ENCODE measurements at places on chromosomes 16 and 17. TPM values are rescaled to one million over a fixed set of nuclear protein-coding genes. Genes with fewer than 3 reads are reported as not detected.
A peak's percentile ranks its signal among the peaks of the same experiment; 100 is the strongest.

INCA1 gene
- 2.1 TPM for total RNA-seq

DNA sequence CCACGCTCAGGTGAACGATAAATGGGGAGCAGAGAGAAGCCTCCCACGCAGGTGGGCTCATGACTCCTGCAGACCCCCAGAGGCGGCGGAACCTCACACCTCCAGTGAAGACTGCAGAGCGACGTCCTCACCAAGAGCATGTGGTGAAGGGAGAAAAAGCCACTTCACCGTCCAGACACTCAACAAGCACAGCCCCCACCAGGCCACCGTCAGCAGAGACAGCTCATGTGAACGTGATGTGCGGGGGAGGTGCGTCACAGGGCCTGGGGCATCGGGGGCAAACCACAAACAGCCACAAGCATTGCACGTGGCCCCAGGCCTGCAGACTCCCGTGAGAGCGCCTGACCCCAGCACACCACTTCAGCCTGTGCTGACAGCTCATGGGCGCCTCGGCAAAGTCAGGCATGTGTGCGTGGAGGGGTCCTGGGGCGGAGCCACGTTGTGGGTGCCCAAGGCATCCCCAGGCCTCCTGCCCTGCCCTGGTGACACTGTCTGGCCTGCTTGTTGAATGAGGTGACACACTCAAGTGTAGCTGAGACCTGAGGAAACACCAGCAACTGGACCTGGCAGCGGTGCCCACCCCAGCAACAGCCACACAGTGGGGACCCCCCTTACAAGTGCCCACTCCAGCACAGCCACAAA is 19.0 kb downstream of the LMF1 start:
- H3K36me3 ChIP-seq = no peaks in the 10 kb centered on the region
- no peak for DNase-seq
- no peaks in the 10 kb centered on the region for H3K4me1 ChIP-seq

ZFP3 gene
- total RNA-seq = 1.6 TPM

GPR142 gene
- total RNA-seq = not detected

- no peaks in the 10 kb centered on the region for H3K36me3 ChIP-seq
- H3K4me3 ChIP-seq = no peak overlapping the region
- no peak for DNase-seq
- no peak overlapping the region for H3K27ac ChIP-seq
- H3K27me3 ChIP-seq = no peaks in the 10 kb centered on the region
Observed at GRCh38 chr16:78843978-78844377, 744.5 kb downstream of the WWOX start.

- H3K27ac ChIP-seq = no peak overlapping the region
- peaks cover 24% of the 10 kb centered on the region for H3K36me3 ChIP-seq
- no peaks in the 10 kb centered on the region for H3K4me1 ChIP-seq
- peak; percentile 39 for DNase-seq
- no peaks in the 10 kb centered on the region for H3K27me3 ChIP-seq
Observed at GRCh38 chr17:38815576-38816193, 9.4 kb downstream of the CWC25 start.

GRCh38 chr16:51326131-51326856 is 175.2 kb upstream of the SALL1 start:
- no peaks in the 10 kb centered on the region for H3K27me3 ChIP-seq
- no peak for DNase-seq
- H3K4me3 ChIP-seq = no peak overlapping the region
- H3K36me3 ChIP-seq = no peaks in the 10 kb centered on the region

CFAP97D1 gene
- 0.12 TPM for total RNA-seq

TSPAN10 gene
- 0.31 TPM for total RNA-seq

MRPL58 gene
- total RNA-seq = 48.5 TPM

DNA sequence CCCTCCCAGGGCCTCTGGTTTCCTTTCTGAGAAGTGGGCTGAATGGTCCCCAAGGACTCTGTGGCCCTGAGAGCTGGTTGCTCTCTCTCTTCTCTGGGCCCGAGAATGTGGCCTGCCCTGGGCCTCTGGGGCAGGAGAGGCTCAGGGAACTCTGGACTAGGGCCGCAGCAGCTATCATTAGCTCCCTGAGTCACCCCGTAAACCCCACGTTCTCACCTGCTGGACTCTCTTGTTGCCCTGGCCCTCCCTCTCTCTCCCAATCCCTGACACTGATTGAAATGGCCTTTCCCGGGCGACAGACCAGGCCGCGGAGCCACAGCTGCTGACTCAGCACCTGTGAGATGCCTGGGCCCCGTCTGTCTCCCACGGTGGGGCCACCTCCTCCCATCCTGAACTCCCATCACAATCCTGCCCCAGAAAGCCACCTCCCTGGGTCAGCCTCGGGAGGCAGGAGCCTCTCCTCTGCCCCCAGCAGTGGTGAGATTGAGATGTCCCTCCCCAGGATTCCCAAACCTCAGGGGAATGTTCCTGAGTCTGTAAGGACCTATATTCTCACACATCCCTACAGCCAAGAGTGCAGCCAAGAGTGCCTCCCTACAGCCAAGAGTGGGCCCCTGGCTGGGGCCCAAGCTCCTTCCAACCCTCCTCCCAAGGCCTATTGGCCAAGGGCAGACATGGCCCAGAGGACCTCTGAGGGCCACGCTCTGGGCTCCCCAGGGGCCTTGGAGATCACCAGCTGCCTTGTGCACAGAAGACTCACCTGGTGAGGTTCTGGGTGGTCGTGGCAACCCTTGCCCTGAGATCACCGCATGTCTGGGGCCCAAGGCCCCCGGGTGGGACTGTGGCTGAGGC is 470 bp downstream of the TRPV3 start:
- no peaks in the 10 kb centered on the region for H3K4me1 ChIP-seq
- no peaks in the 10 kb centered on the region for H3K36me3 ChIP-seq
- DNase-seq = no peak
- H3K27me3 ChIP-seq = no peaks in the 10 kb centered on the region

DNA sequence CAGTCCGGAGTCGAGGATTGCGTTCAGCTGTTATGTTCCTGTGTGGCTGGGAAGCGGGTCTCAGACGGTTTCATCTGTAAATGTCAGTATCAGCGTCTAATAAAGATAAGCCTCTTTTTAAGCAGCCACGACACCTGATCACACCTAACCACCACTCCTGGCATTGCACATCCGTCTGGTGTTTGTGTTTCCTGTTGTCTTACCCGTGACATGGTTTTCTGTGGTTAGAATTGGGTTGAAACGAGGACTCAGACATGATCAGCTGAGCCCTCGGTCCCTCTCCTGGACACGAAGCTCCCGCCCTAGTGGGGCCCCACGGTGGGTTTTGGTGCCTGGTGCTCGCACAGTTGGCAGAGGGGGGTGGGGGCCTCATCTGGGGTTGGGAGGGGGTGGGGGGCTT is 18.3 kb downstream of the CPNE7 start:
- H3K4me3 ChIP-seq = no peak overlapping the region
- no peaks in the 10 kb centered on the region for H3K27me3 ChIP-seq
- no peak overlapping the region for H3K27ac ChIP-seq
- no peaks in the 10 kb centered on the region for H3K4me1 ChIP-seq
- H3K36me3 ChIP-seq = no peaks in the 10 kb centered on the region

DNA sequence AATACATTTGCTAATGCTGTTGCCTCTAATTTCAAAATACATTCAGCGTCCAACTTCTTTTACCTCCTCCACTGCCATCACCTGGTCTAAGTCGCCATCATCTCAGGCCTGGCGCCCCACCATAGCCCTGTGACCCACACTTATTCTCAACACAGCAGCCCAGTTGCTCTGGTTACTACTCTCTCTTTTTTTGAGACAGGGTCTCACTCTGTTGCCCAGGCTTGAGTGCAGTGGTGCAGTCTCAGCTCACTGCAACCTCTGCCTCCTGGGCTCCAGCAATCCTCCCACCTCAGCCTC is 7.5 kb upstream of the NKD1 start:
- H3K27ac ChIP-seq = no peak overlapping the region
- 0 out of 2 replicates have a peak, but pooled peaks cover 4% of the 10 kb centered on the region for H3K4me1 ChIP-seq
- H3K4me3 ChIP-seq = no peak overlapping the region
- no peaks in the 10 kb centered on the region for H3K36me3 ChIP-seq
- H3K27me3 ChIP-seq = no peaks in the 10 kb centered on the region

TPSG1 gene
- total RNA-seq = not detected

DNA sequence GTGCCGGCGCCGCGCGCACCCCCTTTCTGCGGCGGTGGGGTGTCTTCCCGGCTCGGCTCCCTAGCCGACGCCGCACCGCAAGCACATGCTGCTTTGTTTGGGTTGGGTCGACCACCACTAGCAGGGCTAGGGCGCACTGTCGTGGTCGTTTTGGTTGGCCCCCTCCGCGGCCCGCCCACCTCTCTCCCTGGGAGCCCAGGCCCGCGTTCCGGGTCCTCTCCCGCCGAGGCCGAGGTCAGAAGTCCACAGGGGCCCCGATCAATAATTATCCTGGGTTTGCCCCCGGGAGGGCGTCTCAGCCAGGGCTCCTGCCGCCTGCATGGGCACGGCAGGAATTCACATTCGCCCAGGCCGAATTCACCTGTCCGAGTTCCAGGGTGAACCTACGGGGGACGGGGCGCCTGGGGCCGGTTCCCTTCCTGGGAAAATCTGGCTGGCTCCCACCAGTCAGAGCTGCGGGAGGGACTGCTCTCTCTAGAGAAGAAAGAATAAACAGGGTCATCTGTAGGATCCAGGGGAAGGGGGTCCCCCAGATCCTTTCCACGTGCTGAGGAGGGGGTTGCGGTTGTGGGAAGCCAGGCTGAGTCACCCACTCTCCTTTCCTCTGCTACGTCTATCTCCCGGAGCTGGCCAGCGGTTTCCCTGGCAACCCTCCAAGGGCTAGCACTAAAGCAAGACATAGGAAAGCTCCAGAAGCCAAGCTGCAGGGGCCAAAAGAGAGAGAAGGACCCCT is 584 bp upstream of the STAT5B start:
- no peaks in the 10 kb centered on the region for H3K36me3 ChIP-seq
- peak overlapping the region; percentile 87 for H3K4me3 ChIP-seq
- no peak overlapping the region for H3K27ac ChIP-seq
- peak; percentile 66 for DNase-seq

- peaks cover 2% of the 10 kb centered on the region for H3K36me3 ChIP-seq
- no peaks in the 10 kb centered on the region for H3K27me3 ChIP-seq
- no peak overlapping the region for H3K27ac ChIP-seq
- DNase-seq = no peak
- no peaks in the 10 kb centered on the region for H3K4me1 ChIP-seq
- no peak overlapping the region for H3K4me3 ChIP-seq
Observed at GRCh38 chr16:56481468-56482122, 30.2 kb downstream of the OGFOD1 start.

GRCh38 chr17:50234581-50234980 is 33.1 kb upstream of the COL1A1 start:
- no peak for DNase-seq
- no peak overlapping the region for H3K4me3 ChIP-seq
- no peaks in the 10 kb centered on the region for H3K27me3 ChIP-seq
- no peaks in the 10 kb centered on the region for H3K36me3 ChIP-seq
- no peaks in the 10 kb centered on the region for H3K4me1 ChIP-seq

GRCh38 chr17:45364531-45365390 is 47.9 kb upstream of the MAP3K14 start:
- H3K27me3 ChIP-seq = no peaks in the 10 kb centered on the region
- peak overlapping the region; percentile 89 for H3K27ac ChIP-seq
- peak; percentile 99 for DNase-seq
- no peak overlapping the region for H3K4me3 ChIP-seq

DNA sequence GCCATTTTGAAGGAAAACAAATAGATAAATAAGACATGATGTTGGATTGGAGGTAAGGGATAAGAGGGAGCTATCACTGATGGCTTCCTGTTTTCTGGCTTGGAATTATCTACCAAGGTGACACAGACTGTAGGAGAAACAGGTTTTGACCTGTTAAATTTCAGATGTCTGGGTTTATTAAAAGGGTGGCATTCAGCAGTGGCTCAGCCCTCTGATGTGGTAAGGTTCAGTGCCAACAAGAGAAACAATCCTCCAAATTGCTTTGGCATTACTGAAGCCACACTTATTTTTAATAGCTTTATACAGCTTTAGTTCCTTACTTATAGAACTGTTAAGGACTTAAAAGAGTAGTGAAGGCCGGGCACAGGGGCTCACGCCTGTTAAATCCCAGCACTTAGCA is 37.0 kb upstream of the AKAP1 start:
- DNase-seq = no peak
- no peaks in the 10 kb centered on the region for H3K36me3 ChIP-seq
- no peak overlapping the region for H3K4me3 ChIP-seq
- H3K4me1 ChIP-seq = peaks cover 8% of the 10 kb centered on the region
- H3K27ac ChIP-seq = no peak overlapping the region
- no peaks in the 10 kb centered on the region for H3K27me3 ChIP-seq

GRCh38 chr17:66540131-66540781 is 237.8 kb downstream of the PRKCA start:
- no peaks in the 10 kb centered on the region for H3K27me3 ChIP-seq
- H3K36me3 ChIP-seq = no peaks in the 10 kb centered on the region
- peak; percentile 59 for DNase-seq
- H3K27ac ChIP-seq = peak overlapping the region; percentile 76
- H3K4me3 ChIP-seq = no peak overlapping the region

KRTAP4-9 gene
- not detected for total RNA-seq

CD300A gene
- total RNA-seq = 0.45 TPM
